ENCODE measurements at places on chromosomes 2 and 18.
A peak's percentile ranks its signal among the peaks of the same experiment; 100 is the strongest.

- no peak for DNase-seq
Observed at GRCh38 chr2:216214768-216215167, 105.6 kb downstream of the XRCC5 start.

DNA sequence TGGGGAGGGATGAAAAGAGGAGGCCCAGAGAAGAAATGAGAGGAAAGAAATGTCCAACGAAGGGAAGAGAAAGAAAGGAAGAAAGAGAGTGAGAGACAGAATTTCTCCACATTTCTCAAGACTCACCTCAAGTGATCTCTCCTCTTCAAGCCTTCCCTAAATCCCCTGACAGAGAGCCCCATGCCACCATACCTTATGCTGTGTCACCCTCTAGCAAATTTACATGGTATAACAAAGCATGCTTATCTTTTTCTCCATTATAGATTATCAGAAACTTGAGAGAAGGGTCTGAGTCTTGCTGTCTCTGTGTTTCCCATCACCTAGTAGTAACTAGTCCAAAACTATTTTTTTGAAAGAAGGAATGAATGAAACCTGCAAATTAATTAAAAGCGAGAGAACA, 1208.4 kb downstream of the DPP10 start:
- DNase-seq: no peak

DNA sequence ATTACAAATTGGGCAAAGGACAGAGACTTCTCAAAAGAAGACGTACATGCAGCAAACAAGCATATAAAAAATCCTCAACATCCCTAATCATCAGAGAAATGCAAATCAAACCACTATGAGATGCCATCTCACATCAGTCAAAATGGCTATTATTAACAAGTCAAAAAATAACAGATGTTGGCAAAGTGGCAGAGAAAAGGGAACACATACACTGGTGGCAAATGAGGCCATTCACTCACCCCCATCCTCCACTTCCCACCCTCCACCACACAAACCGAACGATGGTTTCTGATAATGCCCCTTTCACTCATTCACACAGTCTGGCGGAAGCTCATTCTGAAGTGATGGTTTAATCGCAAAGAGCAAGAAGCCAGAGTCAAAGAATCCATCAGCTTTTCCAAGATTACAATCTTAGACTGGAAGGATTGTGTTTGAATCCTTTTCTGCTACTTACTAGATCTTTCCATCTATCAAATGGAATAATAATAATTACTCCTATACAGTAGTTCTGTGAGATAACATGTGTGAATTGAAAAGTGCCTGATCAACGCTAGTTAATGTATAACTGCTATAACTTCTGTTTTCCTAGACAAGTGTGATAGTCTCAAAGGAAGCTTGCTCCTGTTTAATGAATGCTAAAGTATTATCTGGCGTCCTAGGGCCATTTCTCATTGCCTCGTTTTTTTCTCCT, 16.9 kb upstream of the CD28 start:
- peak; percentile 19 for DNase-seq

GRCh38 chr2:55962915-55963314, 39.3 kb upstream of the EFEMP1 start:
- no peak for DNase-seq

DNA sequence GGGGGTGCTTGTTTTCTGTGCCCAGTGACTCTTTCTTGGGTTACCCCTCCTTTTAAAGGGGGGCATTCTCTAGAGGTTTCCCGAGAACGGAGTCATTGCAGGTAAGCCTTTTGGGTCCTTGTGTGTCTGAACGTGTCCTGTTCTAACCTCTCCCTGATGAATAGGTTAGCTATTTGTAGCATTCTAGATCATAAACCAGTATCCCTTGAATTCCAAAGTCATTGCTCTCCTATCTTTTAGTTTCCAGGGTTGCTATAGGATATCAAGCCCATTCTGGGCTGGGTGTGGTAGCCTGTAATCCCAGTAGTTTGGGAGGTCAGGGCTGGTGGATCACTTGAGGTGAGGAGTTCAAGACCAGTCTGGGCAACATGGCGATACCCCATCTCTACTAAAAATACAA, 65.9 kb upstream of the YWHAQ start:
- no peak for DNase-seq

DNA sequence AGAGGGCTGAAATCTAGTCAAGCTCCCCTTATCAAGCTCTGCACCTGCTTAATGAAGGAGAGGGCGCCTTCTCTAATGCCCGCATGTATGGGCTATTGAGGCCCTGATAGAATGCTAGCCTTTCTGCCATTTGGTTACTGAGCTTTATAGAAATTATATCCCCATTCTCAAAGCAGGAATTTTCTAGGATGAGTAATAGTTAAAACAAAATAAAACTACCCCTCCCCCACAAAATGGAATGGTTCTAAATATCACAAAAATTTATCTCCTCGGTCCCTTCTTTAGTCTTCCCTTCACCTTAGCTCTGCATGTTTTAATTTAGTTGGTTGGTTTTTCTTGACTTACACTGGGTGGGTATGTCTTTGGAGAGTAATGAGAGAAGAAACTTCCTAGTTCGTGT, 37.7 kb downstream of the CD28 start:
- DNase-seq: no peak

GRCh38 chr2:241850544-241851324, 8.0 kb downstream of the PDCD1 start:
- DNase-seq: no peak

DNA sequence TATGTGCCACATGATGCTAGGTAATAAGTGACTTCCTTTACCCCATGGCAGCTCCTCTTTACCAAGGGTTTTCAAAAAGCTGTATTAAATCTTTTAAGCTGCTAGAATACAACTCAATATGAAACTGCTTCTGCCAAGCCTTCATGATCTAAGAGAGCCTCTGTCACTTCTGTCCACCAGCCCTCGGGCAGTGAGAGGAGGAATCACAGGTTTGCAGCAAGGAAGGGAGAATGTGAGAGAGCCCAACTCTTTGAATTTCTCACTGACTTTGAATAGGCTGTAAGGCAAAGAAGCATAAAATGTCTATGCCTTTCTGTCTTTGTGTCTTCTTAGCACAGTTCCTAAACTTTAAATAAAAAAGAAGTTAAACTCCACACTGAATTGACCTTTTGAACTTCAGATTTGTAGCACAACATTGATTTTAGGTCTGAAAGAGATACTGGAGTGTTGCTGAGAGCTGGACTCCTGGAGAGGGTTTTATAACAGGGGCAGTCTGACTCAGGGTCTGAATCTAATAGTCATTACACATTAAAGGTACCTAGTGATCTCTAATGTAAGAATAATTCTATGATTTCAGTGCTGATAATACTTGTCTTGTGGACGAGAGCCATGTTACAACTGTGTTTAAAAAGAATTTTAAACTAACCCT, 48.1 kb upstream of the SATB2 start:
- DNase-seq: no peak

DNA sequence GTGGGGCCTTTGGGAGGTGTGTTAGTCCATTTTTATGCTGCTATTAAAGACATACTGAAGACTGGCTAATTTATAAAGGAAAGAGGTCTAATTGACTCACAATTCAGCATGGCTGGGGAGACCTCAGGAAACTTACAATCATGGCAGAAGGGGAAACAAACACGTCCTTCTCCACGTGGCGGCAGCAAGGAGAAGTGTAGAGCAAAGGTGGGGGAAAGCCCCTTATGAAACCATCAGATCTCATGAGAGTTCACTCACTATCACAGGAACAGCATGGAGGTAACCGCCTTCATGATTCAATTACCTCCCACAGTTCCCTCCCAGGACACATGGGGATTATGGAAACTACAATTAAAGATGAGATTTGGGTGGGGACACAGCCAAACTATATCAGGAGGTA, 187.1 kb upstream of the OSR1 start:
- no peak for DNase-seq

DNA sequence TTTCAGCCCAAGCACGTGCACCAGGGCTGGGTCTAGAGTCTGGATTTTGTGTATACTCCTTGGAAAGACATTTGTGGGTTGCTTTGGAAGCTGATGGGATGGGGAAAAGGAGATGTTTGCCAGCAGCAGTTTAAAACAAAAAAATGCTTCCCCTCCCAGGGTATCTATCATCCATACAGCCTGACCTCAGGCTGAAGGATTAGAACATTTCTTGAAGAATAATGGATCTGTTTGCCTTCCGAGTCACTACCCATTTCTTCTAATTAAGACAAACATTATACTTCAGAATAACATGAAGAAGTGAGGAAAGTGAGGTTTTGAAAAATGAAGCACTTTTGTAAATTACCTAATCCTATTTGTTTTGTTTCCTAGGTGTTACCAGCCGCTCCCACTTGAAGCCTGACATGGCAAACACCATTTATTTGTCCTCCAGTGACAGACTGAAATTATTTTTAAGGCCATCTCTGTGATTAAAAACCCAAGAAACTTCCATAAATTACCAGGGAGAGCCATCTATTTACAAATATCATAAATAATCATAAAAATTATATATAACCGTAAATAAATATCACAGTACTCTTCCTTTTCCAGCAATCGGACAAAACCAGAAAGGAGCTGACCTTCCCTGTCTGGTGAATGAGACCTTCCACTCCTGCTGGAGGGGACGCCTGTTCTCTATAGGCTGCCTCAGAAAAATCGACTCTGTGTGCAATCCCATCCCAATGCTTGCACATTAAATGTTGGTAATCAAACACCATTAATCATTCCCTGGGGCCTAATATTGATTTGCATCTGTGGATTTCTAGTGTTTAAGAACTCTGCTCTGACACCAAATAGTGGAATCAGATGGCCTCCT, 106.8 kb downstream of the C1D start:
- no peak for DNase-seq

DNA sequence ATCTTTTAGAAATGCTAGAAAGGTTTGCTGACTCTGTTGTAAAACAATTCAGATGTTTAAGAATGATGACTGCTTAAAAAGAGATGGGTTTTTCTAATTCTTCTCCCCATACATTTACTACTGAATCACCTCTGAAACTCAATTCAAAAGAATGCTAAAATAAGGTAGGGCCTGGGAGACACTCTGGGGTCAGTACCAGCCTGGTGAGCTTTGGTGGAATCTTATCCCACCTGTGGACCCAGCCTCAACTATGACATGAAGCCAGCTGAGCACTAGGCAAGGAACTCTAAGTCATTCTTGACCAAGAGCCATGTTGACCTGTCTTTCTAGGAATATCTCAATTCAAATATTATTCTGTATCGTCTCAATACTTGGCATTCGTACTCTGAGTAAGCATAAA, 44.3 kb downstream of the IWS1 start:
- DNase-seq: no peak

- DNase-seq: no peak
Observed at GRCh38 chr2:141582213-141582612, 548.6 kb downstream of the LRP1B start.
